ENCODE measurements at places on chromosomes 11 and 22.

GRCh38 chr11:4551346-4551979 is 6.5 kb downstream of the OR52M1 start:
- DNase-seq = no peak

- no peak for DNase-seq
Measured at GRCh38 chr11:100670140-100670539, 16.9 kb upstream of the ARHGAP42 start.

GRCh38 chr11:14656536-14657457 is 13.2 kb downstream of the PDE3B start:
- DNase-seq = no peak

DNA sequence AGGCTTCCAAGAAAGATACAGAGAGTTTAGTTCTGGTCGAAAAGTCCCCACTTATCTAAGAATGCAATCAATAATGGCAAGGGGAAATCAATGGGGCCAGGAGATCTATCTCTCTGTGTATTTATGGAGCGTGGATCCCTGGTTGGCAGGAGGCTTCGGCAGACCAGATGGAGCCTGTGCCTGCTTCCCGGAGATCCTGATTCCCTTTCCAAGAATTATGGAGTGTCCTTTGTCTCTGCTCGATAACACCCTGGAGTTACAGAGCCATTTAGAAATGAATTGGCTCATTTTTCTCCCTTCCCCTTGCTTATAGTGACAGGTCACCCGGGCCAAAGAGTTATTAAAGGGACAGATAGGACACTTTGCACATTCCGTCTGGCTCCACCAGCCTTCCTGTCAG is 92.4 kb downstream of the ISX start:
- DNase-seq = no peak

- DNase-seq = no peak
Measured at GRCh38 chr22:31584804-31585160, 77.2 kb downstream of the PISD start.

DNA sequence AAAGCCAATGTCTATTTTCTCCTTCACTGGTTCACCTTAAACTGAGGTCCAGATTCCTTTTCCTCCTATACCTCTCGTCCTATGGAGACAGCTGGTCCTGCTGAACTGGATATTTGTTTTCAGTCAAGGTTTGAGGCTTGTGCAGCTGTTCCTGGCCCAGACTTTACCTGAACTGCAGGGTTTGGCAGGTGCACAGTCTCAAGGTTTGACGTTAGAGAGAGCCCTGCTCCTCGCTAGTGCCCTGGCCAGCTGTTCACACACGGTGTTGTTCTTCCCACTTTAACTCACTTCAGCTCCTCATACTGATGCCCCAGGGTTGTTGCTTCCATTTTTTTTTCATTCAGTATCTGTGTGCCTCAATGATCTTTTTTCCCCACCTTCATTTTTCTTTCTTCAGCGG is 74.0 kb upstream of the TTC12 start:
- no peak for DNase-seq

- no peak for DNase-seq
Measured at GRCh38 chr22:45878051-45878781, 98.7 kb downstream of the WNT7B start.

DNA sequence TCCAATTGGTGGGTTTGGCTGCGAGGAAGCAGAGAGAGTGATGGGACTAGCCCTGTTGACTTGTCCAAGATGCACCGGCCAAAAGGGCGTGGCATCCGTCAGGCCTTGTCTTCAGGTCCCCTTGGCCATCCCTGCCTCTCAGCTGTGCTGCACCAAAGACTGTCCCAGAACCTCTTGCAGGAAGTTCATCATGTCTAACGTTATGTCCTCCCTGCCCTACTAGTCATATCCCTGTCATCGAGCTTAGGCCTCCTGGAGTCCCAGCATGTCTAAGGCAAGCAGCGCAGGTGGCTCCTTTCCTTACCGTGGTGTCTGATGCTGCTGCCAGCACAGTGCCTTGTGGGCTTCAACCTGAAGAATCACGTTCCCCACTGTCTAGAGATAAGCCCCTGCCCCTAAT is 51.2 kb downstream of the NECTIN1 start:
- DNase-seq = no peak

- no peak for DNase-seq
Measured at GRCh38 chr11:117479372-117479771, 151.7 kb downstream of the CEP164 start.

- no peak for DNase-seq
Measured at GRCh38 chr11:134289789-134290188, 13.6 kb downstream of the GLB1L3 start.

GRCh38 chr11:78415338-78415737 is 2.3 kb downstream of the GAB2 start:
- no peak for DNase-seq
